ENCODE measurements at places on chromosomes 4 and X.

DNA sequence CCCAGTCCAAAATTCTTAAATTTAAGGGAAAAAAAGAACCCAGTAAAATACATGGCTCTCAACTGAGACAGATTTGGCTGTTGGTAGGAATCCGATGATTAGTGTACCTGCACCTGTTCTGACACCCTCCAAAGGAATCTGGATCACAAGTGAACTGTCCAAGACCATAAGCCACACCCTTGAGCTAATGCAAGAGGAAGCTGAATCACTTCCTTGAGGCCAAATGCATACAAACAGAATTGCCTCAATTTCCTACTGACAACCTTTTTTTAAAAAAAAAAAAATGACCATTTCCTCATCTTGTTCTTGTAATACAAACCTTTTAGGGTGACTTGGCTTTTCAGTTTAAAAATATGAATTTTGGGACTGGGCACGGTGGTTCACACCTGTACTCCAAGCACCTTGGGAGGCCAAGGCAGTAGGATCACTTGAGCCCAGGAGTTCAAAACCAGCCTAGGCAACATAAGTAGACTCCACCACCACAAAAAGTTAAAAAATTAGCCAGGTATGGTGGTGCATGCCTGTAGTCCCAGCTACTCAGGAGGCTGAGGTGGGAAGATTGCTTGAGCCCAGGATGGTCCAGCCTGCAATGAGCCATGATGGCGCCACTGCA is 10.7 kb upstream of the FBXL5 start:
- peak; percentile 41 for DNase-seq

DNA sequence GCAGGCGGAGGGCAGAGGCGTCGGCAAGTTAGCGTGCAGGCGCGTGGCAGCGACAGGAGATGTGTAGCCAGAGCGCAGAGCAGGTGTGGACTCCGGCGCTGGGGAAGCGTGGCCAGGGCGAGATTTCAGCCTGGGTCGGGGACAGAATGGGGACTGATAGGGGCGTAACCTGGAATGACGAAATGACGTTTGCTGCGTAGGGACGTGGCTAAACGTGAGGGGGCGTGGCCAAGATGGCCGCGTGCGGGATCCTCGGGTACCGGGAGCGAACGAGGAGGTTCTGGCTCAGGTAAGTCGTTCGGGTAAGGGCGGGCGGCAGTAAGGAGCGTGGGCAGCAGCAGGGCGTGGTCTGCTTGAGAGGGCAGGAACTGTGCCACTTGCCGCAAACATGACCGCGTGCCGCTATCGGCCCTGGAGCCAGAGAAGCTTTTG is 10.9 kb upstream of the CLTRN start:
- peak; percentile 84 for DNase-seq

DNA sequence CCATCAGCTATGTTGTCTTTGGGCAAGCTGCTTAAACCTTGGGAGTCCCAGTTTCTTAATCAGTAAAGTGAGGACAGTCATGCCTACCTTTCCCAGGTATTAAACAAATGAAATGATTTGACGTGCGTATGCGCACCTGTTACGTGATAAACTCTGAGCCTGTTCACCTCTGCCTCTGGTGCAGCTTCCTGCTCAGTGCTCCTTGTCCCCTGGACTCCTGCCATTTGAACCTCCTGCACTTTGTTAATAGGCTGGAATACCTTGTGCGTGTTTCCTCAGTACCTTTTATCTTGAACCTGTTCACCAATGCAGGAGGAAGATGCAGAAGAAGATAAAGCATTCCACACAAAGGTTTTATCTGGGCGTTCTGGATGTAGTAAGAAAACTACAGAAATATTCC is 211.9 kb downstream of the CEP135 start:
- no peak for DNase-seq

DNA sequence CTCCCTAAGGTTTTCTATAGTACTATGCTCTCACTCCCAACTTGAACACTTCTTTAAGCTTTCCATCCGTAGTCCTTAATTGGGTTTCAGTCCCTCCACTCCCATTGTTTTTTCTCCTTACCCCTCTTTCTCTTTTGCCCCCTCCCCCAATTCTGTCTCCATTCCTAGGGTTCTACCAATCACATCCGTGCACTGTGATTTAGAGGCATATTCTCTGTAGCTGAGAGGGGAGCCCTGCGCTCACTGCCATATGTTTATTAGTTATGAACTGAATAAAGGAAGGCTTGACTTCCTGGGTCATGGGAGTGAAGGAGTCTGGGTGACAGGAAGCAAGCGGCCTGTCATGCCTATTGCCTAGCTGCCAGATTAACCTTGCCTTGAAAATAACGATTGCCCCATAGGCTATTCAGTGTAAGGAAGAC is 471 bp downstream of the MCTS1 start:
- peak; percentile 8 for DNase-seq

GRCh38 chrX:16552546-16552945 is 97.4 kb upstream of the S100G start:
- peak; percentile 74 for DNase-seq

GRCh38 chr4:81196126-81196650 is 18.8 kb downstream of the PRKG2 start:
- DNase-seq: no peak

- DNase-seq: no peak
Observed at GRCh38 chr4:44016570-44017421, 431.8 kb downstream of the KCTD8 start.

DNA sequence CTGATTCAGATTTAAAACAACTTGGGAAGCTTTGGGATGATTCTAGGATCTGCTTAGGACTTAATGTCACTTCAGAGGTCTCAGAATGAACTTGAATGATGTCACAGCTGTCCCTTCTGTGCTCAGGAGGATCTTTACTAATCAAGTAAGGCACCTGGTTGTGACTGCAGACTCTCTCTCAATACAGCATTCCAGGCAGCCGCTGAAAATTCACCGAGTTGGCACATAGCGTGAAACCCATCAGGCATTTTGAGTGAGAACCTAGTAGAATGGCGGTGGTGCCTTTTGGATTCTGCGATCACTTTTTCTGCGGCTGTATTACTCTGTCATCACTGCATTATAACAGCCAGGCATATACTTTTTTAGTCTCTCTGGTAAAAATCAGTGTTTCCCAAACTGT is 16.5 kb downstream of the SNX25 start:
- no peak for DNase-seq

- DNase-seq: no peak
Observed at GRCh38 chrX:103774070-103774642, 2.5 kb upstream of the PLP1 start.

DNA sequence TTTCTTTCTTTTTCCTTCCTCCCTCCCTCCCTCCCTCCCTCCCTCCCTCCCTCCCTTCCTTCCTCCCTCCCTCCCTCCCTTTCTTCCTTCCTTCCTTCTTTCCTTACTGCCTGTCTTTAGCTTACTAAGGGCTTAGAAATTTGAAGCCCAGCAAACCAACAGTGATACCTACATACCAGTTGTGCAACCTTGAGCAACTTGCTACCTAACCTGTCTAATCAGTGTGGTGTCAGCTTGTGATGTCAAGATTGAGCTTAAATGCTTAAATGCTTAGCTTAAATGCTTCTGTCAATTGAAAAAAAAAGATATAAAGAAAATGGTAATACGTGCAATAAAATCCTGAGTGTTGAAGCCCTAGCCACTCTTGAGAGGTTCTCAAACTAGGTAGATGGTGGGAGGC is 728.6 kb downstream of the TRIML1 start:
- no peak for DNase-seq

- no peak for DNase-seq
Observed at GRCh38 chrX:22746081-22746480, 253.7 kb upstream of the DDX53 start.

- no peak for DNase-seq
Observed at GRCh38 chr4:22850055-22850454, 157.3 kb downstream of the GBA3 start.

DNA sequence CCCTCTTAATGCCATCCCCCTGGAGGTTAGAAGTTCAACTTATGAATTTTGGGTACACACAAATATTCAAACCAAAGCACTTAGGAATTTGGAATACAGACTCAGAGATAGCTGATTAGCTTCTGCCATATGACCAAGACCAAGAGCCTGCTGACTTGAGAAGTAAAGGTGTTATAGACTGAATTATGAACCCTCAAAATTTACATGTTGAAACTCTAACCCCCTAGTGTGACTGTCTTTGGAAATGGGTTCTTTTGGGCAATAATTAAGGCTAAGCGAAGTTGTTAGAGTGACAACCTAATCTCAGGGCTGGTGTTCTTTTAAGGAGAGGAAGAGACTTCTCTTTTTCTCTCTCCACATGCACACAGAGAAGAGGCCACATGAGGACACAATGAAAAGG is 151.2 kb downstream of the COX18 start:
- no peak for DNase-seq

DNA sequence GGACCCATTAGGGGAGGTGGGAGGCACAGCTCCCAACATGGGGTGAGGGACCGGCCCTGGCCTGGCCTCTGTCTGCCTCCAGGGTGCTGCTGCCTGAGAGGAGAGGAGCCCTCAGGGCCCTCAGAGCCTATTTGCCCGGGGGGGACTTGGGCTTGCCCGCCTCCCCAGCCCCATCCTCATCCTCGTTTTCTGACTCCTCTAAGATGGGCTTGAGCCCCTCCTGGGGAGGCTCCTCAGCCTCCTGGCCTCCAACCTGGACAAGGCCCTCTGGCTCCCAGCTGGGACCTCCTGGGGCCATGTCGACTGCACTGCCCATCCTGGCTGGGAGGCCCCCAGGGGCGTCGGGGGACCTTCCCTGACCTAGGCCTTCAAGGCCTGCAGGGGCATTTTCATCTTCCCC is 2.8 kb downstream of the PNMA6F start:
- DNase-seq: no peak

DNA sequence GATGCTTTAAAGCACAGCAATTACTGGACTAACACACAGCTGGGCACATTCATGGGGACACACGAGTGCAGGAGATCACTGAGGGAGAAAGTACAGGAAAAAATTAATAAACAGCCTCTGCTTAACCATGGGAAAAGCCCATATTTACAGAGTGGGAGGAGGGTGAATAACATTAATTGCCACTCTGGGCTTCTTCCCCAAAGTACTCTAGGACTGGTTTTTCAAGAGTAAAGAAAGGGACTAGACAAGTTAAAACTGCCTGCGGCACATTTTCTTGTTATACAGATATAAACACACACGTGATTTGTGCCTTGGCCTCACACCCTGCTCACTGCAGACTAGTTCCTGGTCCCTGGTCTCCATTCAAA is 179.7 kb upstream of the TET2 start:
- DNase-seq: peak; percentile 67

DNA sequence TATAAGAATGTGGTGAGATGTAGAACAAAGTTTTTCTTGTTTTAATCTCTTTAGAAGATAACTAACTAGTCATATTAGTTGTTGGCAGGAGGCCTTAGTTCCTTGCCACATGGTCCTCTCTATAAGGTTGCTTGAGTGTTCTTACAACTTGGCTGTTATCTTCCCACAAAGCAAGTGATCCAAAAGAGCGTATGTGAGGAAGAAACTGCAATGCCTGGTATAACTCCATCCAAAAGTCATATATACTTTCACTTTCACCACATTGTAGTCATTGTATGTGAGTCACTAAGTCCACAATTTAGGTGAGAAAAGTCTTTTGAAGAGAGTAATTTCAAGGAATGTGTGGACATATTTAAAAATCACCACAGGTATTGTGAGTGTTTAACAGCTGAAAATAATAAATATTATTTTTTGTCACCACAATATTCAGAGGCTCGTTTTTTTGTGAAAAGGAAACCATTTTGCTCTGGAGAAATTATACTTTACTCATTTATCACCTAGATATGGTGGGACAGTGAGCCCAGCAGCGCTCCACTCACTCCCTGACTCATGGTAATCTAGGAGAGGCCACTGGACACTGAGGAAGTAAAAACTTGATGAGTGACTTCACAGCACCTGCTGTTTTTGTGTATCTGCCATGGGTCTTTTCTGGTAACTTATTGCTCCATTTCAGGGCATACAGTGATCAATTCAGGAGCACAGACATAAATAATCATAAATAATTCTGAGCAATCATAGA is 369.4 kb upstream of the NDST3 start:
- no peak for DNase-seq

- DNase-seq: no peak
Observed at GRCh38 chr4:181745933-181746625, 497.1 kb upstream of the TENM3 start.

DNA sequence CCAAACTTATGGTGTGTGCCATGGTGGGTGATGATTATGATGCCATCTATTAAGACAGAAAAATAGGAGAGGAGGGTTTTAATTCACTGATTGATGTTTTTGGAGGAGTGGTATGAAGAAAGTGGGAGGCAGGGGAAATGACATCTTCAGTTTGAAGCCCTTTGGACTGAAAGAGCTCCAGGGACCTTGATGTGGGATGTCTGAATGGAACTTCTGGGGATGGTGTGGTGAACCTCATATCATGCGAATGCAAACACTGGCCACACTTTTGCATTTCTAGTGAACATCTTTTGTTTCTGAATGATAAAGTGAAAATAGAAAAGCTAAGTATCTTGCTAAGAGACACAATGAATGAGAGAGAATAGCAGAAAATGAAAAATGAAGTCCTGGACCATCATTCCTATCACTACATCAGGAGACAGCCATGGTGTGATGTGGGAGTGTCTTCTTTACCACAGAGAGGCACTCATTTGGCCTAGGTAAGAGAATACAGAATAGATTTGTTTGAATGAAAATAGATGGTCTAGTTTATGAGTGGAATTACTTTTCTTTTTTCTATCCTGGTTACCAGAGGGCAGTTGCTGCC is 123.5 kb downstream of the ZNF827 start:
- no peak for DNase-seq

DNA sequence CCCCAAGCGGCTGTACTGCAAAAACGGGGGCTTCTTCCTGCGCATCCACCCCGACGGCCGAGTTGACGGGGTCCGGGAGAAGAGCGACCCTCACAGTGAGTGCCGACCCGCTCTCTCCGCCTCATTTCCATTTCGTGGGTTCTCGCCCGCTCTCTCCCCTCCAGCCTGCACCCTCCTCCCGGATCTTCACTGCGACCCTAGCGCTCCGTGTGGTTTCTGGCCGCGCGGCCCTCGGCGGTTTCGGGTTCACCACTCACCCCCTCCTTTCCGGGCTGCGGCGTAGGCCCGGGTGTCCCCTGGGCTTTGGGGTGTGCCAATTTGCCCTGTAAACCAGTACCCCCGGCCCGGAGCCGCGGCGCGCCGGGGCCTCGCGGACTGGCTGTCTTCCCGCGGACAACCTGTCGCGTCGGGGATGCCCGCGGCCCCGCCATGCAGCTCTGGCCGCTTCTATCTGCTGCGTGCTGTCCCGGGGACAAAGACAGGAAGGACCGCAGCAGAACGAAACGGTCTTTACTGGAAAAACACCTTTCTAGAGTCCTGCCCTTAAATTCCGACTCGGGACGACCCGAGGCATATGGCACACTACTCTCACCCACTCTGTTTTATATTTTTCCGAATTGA is 737 bp downstream of the FGF2 start:
- no peak for DNase-seq

DNA sequence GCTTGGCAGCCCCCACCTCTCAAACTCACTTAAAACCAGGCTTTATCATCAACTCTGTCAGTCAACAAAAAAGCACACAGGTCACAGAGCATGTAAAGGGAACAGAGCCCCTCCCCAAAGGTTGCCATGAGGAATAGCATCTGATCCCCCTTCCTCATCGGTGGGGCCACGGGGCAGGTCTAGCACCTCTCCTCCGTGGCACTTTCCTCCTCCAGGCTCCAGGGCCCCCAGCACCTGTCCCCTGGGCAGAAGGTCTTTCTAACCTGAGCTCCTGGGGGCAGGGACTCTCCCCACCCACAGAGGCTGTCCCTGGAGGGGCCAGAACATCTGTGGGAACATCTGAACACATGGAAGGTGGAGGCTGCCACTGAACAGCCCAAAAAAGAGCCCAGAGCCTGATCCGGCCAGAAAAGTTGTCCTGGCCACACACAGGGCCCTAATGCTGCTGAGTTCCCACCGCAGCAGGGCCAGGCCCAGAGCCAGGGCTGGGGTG is 65.7 kb downstream of the ZFYVE28 start:
- no peak for DNase-seq

GRCh38 chrX:41110801-41111625 is 25.8 kb downstream of the USP9X start:
- DNase-seq: no peak

Data from PC-9 (cell line).